Right lung (tissue), 10 donors: ENCODE measurements at places on chromosomes 3 and 15.
A peak's percentile ranks its signal among the peaks of the same experiment; 100 is the strongest.

GRCh38 chr3:128383316-128384235 is 83.1 kb downstream of the DNAJB8 start:
- DNase-seq = peak; percentile 42

GRCh38 chr3:32296251-32297204 is 58.0 kb downstream of the CMTM8 start:
- no peak for DNase-seq

GRCh38 chr3:141060327-141060726 is 9.2 kb downstream of the SPSB4 start:
- DNase-seq = no peak

DNA sequence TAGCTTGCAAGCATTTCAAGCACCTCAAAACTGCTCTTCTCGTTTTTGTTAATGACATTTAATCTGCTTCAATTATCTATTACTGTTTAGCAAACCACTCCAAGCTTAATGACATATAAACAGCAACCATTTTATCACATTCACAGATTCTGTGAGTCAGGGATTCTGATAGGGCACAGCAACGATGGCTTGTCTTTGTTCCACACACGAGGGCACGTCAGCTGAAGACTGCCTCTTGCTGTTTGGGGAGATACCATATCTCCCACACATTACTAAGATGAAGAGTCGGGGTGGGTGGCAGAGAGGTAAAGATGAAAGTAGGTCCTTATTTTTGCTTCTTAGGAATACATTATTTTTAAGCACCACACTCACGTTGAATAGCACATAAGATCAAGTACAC is 19.3 kb downstream of the CPOX start:
- no peak for DNase-seq

DNA sequence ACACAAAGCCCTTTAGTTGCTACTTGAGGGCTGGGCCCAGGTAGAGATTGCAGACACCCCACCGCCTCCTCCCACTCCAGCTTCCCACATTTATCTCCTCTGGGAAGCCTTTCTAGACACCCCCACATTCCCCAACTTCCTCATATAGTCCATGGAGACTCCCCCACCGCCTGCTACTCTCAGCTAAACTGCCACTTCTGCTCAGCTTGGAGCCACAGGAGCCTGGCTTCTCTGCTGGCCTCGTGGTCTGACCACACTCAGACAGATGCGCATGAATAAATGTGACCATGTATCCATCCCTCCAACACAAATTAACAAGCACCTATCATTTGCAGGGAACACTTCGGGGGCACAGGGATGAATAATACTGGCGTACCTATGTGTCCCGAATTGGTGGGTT is 10.5 kb upstream of the ACSBG1 start:
- DNase-seq = no peak

GRCh38 chr15:70192490-70192889 is 94.8 kb upstream of the TLE3 start:
- DNase-seq = no peak

DNA sequence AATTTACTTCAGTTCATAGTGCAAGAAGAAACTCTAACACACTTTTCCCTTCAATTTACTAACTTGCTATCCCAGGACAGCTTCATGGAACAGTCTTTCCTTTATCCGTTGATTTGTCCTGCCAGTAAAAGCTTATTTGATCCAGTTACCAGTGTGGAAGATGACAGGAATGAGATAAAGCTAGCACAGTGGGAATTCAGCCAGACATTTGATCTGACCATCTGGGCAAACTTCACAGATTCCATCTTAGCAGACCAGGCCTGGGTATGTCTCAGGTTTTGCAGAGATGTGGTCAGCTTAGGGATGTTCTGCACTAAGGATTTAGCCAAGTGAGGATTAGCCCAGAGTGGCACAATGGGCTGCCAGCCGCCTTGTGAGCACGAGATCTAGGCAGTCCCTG is 19.7 kb downstream of the CEMIP start:
- DNase-seq = no peak

DNA sequence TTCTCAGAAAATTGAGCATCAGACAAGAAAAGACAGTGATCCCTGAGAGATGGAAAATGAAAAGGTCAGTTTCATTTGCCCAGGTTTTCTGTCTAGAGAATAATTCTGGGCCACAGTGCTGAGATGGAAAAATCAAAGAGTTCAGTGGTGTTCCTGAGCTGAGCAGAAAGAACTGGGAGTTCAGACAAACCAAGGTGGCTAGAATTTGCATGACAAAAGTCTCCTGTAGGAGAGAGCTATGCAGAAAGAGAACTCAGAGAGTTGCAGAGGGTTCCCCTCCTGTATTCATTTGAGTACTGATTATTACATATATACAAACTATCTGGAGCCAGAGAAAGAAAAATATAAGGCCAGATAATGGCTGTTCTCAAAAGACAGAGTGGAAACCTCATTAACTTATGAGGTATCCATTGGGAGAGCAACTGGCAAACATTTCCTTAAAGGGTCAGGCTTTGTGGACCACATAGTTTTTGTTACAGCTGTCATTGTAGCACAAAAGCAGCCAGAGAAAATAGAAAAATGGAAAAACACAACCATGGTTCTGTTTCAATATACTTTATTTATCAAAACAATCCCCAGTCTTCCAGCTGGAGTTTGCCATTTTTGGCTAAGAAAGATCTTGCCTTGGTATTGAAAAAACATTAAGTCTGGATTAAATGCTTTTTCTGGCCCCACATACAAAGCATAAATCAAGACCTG is 1004.1 kb downstream of the TBL1XR1 start:
- no peak for DNase-seq

DNA sequence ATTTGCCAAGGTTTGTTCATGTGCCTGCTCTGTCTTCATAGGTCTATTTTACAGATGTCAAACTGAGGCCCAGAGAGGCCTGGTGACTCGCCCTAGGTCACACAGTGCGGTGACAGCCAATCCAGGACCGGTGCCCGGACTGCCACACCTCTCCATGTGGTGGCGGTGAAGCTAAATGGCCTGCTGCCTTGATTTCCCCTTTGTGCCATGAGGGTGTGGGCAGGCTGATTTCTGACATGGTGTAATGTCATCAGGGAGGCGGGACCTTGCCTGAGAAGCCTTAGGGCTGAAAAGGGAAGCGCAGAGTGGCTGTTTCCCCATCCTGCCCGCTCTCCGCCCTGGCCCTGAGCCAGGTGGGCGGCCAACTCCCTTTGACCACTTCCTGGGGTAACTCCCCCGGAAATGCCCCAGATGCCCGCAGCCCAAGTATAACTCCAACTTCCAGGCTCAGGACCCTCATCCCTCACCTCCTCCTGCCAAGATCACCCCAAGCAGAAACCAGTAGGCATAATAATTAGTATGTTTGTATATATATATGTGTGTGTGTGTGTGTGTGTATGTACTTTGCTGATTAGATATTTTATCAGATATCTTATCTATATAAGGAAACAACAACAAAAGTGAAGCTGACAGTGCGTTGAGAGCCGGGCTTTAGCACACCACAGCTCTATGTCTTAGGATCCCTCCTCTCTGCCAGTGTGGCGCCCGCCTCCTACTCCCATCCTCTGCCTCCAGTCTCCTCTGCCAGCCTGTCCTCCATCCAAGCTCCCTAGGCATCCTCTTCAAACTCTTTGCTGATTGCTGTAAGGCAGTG is 63.9 kb downstream of the IQSEC1 start:
- no peak for DNase-seq

- DNase-seq = no peak
These were observed 106.7 kb downstream of the GHSR start for GRCh38 chr3:172341482-172342059.

DNA sequence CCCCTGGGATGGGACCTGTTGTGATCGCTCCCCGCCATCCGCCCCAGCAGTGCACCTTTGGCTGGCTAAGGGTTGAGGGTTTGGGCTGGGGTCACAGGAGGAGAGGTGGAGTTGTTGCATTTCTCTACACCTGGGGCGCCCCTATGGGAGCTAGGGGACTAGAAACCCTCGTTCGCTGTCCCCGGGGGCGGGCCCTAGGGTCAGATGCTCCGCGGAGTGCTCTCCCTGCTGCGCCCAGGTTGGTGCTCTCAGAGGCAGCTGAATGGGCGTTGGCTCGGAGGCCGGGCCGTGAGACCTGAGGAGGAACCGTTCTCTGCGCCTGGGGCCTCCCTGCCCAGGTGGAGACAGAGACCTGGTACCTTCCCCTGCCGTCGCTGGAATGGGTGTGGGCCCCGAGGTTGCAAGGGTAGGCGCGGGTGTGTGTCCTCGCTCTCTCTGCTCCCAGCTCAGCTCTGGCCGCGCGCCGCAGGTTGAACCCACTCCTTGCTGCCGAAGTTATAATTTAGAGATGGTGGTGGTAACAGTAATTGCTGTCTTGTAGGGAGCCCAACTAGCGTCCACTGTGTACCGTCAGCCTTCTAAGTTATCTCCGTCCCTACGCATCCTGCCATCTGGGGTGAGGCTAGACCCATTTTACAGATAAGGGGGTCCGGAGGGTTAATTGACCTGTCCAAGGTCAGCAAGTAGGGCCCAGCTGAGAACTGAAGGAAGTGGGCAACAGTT is 965 bp downstream of the FLNB start:
- DNase-seq = no peak
